Fibroblast of the conjunctiva (primary cell): ENCODE measurements at places on chromosomes 12 and 14.
A peak's percentile ranks its signal among the peaks of the same experiment; 100 is the strongest.

GRCh38 chr12:128078301-128078971 is 188.5 kb upstream of the TMEM132C start:
- peak; percentile 60 for DNase-seq

GRCh38 chr12:28065374-28065773 is 92.8 kb upstream of the PTHLH start:
- no peak for DNase-seq

DNA sequence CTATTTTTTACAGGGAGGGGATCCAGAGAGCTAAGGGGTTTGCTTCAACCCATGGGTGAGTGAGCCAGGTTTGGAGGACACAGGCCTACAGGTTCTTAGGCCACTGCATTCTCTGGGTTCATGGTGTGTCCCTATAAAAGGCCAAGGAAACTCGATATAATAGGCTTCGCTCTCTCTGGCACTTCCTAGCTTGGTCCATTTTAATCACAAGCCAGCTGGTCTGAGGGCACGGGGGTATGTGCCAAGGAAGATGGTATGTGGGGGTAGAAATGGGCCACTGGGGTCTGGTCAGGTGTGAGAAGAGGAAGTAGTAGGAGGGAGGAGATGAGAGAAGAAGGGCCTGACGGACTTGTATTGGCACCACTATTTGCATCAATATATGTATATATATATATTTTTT is 4.9 kb downstream of the ETV6 start:
- DNase-seq: no peak

DNA sequence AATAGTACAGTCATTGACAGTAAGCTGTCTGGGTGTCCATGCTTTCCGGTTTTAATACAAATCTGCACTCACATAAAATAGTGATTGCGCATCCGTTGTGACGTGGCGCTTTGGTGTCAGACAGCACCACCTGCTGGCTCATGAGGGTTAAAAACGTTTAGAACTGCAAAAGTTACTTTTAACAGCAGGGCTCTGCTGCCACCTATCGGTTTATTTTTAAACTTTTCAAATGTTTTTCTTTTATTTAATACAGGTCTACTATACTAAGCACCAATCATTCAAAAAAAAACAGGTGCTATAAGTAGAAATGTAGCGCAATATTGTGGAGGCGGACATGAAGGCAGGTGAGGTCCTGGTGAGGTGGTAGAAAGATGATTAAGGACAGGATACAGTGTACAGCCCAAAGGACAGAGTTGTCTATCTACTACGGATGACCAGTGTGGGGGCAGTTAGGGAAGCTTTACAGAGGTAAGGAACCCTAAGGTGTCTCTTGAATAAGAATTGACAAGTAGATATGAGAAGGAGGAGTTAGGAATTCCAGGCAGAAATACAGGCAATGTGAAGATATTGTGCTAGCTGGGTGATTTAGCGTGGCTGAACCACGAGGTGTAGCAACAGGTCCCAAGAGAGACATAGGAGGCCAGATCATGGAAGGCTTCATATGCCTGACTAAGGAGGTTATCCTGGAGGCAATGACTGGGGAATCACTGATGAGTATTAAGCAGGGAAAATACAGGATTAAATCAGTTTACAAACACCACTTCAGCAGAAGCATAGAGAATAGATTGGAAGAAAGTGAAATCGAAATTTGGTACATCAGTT is 91.5 kb upstream of the PRB2 start:
- DNase-seq: peak; percentile 82

DNA sequence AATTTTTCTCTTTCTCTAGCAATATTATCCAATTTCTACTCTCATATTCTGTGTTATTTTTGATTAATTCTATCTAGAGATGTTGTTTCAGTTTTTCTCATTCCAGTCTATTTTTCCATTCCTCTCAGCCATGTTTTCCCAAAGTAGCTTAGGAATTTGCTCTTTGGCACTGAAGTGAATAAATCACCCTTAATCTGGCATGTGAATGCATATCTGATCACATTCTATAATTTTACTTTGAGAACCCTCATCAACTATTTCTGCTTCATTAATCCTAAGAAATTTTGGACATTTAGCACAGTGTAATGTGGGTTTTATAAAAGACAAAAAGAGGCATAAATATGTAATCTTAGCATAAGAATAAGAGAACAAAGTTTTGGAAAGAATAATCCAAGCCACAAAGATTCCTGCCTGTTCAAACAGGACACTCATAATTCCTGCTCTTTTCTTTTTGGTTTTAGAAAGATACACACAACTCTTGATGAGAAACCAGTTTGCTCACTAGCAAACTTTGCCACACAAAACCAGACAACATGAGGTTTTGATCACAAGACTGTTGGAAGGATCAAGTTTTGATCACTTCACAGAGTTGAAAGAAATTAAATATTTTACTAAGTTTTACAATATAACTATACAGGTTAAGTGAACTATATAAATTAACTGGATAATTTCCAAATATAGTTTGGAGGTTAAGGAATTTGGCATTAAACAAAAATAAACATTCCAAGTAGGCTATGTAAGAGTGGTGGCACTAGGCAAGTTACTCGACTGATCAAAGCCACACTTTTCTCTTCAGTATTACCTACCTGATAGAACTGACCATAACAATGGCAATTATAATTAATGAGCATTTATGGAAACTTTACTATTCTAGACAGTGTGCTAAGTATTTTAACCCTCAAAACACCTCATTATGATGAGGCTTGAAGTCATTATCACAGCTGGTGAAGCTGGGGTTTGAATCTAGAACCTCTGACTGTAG is 226.6 kb upstream of the TMTC1 start:
- no peak for DNase-seq

DNA sequence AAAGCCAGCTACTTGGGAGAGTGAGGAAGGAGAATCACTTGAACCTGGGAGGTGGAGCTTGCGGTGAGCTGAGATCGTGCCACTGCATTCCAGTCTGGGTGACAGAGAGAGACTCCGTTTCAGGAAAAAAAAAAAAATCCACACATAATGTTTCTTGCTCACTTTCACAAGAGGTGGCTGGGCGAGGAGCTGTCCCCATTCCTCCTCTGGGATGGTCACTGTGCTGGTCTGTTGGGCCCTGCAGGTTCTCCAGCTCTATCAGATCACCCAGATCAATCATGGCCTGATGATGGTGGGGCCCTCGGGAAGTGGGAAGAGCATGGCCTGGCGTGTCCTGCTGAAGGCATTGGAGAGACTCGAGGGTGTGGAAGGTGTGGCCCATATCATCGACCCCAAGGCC is 47.3 kb downstream of the DYNC1H1 start:
- no peak for DNase-seq

- no peak for DNase-seq
Measured at GRCh38 chr12:122668268-122668667, 34.9 kb downstream of the HCAR2 start.

DNA sequence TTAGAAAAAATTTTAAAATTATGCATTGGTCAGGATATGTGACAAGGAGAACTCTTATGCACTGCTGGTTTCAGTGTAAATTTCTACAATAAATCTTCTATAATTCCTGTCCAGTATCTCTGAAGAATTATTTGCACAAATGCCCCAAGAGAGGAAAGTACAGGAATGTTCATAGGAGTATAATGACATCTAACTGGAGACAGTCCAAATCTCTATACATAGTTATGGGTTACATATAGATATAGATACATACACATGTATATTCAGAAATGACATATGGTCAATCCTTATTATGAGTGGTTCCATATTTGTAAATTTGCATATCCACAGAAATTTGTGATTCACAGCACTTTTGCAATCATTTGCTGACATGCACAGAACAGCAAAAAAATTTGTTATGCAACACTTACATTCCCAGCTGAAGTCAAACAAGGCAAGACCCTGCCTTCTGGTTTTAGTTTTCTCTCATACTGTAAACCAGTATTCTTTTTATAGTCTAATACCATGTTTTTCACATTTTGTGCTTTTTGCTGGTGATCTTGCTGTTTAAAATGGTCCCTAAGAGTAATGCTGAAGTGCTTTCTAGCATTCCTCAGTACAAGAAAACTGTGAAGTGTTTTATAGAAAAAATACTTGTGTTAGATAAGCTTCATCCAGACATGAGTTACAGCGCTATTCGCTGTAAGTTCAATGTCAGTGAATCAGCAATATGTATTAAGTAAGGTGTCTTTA is 103.8 kb downstream of the SLC16A7 start:
- DNase-seq: peak; percentile 68

GRCh38 chr12:25653487-25654175 is 100.5 kb upstream of the LMNTD1 start:
- DNase-seq: no peak

- no peak for DNase-seq
Measured at GRCh38 chr12:24287963-24288362, 338.5 kb upstream of the SOX5 start.

DNA sequence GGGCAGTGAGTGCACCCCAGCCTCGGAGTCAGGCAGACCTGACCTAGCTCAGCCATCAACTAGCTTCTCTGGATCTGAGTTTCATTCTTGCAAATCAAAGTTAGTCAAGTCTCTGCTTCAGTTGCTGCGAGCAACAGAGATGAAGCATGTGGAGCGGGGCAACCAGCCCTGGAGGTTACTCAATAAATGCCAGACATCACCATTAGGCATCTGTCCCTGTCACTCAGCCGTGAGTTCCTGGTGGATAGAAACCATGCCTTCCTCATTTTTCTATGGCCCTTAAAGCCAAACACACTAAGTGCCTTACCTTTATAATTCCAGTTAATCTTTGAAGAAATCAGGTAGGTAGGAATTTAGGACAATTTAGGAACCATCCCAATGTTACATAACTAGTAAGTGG is 19.3 kb downstream of the RFX4 start:
- DNase-seq: no peak

- no peak for DNase-seq
Measured at GRCh38 chr14:104680056-104680805, 9.2 kb upstream of the INF2 start.

GRCh38 chr12:50661300-50662115 is 102.4 kb upstream of the ATF1 start:
- no peak for DNase-seq

GRCh38 chr12:66189889-66190288 is 875 bp downstream of the IRAK3 start:
- DNase-seq: no peak

DNA sequence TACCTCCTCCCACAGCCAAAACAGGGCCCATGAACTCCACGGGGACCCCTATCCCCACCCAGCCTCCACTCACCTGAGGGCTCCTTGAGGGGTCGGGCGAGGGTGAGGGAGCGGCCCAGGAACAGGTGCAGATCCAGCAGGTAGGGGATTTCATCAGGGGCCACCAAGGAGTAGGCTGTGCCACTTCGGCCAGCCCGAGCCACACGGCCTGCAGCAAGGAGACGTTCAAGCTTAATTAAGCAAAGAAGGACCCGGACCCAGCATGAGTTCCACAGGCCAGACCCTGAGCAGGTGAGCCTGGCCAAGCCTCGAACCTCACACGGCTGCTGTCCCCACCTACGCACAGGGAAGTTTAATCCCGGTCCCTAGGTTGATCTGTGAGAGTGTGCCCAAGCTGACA is 15.6 kb downstream of the DDX54 start:
- DNase-seq: no peak

DNA sequence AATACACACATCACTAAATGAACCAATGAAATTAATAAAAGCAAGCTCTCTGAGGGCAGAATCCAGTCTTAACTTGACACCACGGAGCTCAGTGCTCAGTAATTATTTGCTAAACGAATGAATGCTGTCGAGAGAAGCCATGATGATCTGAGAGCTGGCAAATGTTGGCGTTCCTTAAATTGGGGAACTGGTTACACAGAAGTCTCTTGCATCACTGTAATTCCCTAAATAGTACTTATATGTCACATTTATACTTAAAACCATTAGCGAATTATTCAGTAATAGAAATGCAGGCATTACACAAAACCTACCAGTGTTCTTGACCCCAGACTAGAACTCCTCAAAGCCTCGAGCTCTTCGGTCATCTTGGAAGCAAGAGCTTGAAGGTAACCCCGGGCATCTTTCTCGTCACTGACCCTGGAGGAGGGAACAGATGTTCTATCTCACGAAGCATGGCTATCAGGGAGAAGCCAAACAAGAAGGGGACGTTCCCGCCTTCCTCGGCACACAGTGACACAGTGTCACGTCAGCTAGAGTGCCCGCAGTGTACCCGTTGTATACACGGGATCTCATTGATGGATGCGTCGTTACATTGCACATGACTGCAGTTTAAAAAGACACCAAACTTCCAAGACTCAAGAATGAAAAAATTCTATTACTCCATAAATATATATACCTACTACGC is 43.6 kb downstream of the AMN start:
- no peak for DNase-seq
